Activated CD8-positive, alpha-beta memory T cell treated with anti-CD3 and anti-CD28 coated beads, Interleukin-2, amount 10 ng/mL, durations not matched to agents 7 days and 5 days (primary cell): ENCODE measurements at places on chromosomes 1 and 21.

GRCh38 chr21:34670962-34671348, 2.2 kb downstream of the CLIC6 start:
- peaks cover 2% of the 10 kb centered on the region for H3K4me1 ChIP-seq
- DNase-seq, result no peak
- H3K36me3 ChIP-seq, result no peaks in the 10 kb centered on the region

- H3K27me3 ChIP-seq, result peaks cover 25% of the 10 kb centered on the region
- peaks cover 35% of the 10 kb centered on the region for H3K4me1 ChIP-seq
- no peak overlapping the region for H3K4me3 ChIP-seq
- peak; percentile 39 for DNase-seq
- H3K36me3 ChIP-seq, result peaks cover 1% of the 10 kb centered on the region
- H3K27ac ChIP-seq, result no peak overlapping the region
Measured at GRCh38 chr21:42833859-42834725, 45.2 kb downstream of the WDR4 start.

GRCh38 chr1:11099310-11100148, at the start of gene EXOSC10:
Gene EXOSC10 (minus strand): TSS chr1:11099869. CDS start chr1:11099831, 38 bp downstream.
- no peaks in the 10 kb centered on the region for H3K27me3 ChIP-seq
- peaks cover 18% of the 10 kb centered on the region for H3K4me1 ChIP-seq
- peak within 1 kb of the TSS; percentile 95 for H3K4me3 ChIP-seq
- peaks cover 11% of the 10 kb centered on the region for H3K36me3 ChIP-seq

- no peak for DNase-seq
- H3K4me1 ChIP-seq, result no peaks in the 10 kb centered on the region
- H3K27ac ChIP-seq, result no peak overlapping the region
- no peaks in the 10 kb centered on the region for H3K36me3 ChIP-seq
- H3K27me3 ChIP-seq, result no peaks in the 10 kb centered on the region
Measured at GRCh38 chr1:234062166-234062565, 157.7 kb downstream of the SLC35F3 start.
